Brain pericyte (primary cell): ENCODE measurements at places on chromosomes 1 and 21.

- no peak for DNase-seq
Measured at GRCh38 chr1:18913065-18913835, 10.9 kb upstream of the ALDH4A1 start.

GRCh38 chr21:42025376-42026081, 15.4 kb upstream of the ZBTB21 start:
- no peak for DNase-seq

- no peak for DNase-seq
Measured at GRCh38 chr1:14713077-14713476, 114.6 kb downstream of the KAZN start.

GRCh38 chr1:18132711-18133541, 25.3 kb downstream of the IGSF21 start:
- no peak for DNase-seq

DNA sequence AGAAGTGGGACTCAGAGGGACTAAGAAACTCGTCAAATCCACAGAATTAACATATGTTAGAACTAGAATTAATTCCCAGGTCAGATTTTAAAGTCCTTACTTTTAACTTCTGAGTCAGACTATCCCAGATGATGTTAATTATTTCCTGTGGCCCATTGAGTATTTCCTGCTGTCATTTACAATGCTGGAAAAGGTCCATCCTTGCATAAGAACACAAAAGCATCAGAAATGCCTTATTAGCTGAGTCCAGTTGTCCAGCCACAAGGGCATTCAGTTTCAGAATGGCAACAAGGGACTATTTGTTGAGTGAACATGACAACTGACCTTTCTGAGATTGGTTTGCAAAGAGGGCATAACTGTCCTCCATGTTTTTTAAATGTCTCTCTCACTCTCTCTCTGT, 16.5 kb upstream of the HIVEP3 start:
- DNase-seq = no peak

- DNase-seq = no peak
Measured at GRCh38 chr1:16387201-16388188, 20.5 kb downstream of the SZRD1 start.

DNA sequence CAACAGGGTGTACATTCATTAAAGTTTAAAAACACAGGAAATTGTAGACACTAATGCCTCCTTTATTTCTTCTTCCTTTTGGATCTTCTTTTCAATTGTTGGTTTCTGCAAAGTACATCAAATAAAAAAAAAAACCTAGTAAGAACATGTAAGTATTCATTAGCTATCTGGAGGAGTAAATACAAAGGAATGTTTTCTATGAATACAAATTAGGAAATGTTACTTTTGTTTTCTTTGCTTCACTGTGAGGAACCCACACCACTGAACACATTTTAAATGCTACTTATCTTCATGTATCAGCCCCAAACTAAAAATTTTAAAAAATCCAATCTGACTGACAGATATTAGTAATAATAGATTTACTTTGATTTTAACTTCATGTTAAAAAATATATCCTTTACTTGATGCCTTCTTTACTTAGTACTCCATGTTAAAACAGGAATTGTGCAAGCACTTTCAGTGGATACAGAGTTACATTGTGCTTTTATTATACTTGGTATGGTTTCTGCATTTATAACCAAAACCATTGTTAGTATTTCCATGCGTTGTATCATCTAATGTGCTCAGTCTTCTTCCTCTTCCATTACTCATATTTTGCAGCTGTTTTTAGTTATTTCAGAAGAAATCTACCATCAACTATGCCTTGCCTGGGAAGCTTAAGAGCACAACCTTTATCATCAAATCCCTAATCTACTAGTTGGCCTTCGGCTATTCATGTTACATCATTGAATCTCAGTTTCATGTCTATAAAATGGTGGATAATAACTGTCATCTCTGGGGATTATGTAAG, 236.9 kb upstream of the DPYD start:
- no peak for DNase-seq

GRCh38 chr1:167627865-167628641, 2.0 kb upstream of the RCSD1 start:
- no peak for DNase-seq

- DNase-seq = no peak
Measured at GRCh38 chr1:160859166-160859565, 3.5 kb downstream of the CD244 start.

DNA sequence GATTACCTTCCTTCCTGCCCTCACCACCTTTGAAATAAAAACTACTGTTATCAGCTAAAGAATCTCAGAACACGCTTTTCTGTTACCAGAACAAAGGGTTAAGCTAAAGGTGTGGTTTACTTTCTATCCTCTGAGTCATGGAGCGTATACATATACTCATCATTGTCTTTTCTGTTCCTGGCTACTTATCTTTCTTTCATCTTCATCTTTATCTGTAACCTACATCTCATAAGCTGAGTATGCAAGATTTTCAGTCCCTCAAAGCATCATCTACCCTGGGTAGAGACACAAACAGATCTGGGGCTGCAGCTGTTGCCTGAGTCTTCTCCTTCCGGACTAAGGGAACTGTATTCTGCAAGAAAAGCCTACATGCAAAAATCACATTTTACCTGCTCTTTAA, 75.6 kb downstream of the LMO4 start:
- no peak for DNase-seq

DNA sequence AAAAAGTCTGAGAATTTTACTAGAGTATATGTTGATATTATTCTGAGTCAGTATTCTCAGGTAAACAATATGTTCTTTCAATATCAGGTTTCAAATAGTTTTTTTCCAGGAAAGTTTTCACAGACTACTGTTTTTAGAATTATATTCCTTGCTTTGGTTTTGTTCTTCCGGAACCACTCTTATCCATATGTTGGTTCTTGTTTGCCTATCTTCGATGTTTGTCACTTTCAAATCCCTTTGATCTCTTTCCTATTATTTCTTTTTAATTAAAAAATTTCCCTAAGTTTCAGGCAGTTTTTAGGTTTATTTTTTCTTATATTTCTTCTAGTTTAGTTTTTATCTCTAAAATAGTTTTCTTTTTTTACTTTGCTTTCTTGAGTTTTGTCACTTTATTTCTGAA, 20.9 kb downstream of the NOS1AP start:
- no peak for DNase-seq

- no peak for DNase-seq
Measured at GRCh38 chr21:36554411-36555157, 74.7 kb upstream of the CLDN14 start.

DNA sequence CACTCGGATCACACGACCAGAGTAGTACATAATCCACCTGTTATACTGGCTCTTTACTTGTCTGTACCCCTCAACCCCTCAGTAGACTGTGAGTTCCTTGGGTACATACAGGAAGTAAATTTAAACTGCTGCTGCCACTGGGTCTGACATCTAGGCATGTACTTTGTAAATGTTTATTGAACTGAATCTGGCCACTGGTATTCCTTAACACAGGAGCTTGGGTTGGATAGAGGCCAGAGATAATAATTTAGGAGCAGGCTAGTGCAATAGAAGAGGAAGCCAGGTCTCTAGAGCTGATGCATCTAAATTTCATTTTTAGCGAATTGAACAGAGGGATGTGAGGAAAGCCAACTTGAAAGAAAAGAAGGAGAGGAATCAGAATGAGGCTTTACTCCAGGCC, 12.4 kb downstream of the TTC4 start:
- no peak for DNase-seq

- DNase-seq = no peak
Measured at GRCh38 chr1:99877568-99877967, 27.4 kb downstream of the AGL start.

- no peak for DNase-seq
Measured at GRCh38 chr1:68528243-68528642, 31.4 kb upstream of the DEPDC1 start.

DNA sequence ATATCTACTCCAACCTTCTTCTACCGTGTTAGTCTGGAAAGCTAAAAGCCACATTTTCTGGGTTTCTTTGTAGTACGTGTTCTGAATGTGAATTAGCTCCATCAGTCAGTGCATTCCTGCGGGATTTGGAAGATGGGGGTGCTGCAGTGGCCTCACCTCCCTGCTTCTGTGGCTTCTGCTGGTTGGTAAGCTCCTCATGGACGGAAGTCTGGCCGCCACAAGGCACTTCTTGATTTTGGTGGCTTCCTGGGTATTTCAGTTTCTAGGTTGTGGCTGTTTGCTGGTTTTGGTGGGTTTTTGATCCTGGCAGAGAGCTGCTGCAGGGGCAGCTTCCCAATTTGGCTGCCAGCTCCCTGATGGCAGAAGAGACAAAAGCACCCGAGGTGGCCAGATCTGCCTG, 20.9 kb upstream of the TACSTD2 start:
- no peak for DNase-seq
